Activated naive CD8-positive, alpha-beta T cell treated with anti-CD3 and anti-CD28 coated beads, Interleukin-2, amount 50 U/mL, for 24 hours (primary cell): ENCODE measurements at places on chromosomes 7 and 10.

- H3K4me1 ChIP-seq: peaks cover 19% of the 10 kb centered on the region
- H3K27me3 ChIP-seq: no peaks in the 10 kb centered on the region
- no peak overlapping the region for H3K4me3 ChIP-seq
- DNase-seq: no peak
- H3K27ac ChIP-seq: no peak overlapping the region
- H3K36me3 ChIP-seq: no peaks in the 10 kb centered on the region
Measured at GRCh38 chr7:151871904-151872303, 5.0 kb downstream of the PRKAG2 start.

DNA sequence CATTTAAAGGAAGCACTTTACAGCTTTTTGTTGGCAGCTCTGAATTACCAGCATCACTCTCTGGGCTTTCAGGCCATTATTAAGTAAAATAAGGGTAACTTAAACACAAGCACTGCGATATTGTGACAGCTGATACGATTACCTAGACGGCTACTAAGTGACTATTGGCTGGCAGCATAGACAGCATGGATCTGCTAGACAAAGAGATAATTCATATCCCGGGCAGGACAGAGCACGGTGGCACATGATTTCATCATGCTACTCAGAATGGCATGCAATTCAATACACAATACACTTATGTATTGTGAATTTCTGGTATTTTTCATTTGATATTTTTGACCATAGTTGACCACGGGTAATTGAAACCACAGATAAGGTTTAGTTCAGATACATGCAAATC lies 522.0 kb upstream of the LRRN3 start:
- H3K27ac ChIP-seq: no peak overlapping the region
- no peaks in the 10 kb centered on the region for H3K36me3 ChIP-seq
- no peaks in the 10 kb centered on the region for H3K4me1 ChIP-seq

GRCh38 chr7:919114-919442 lies 35.4 kb downstream of the ADAP1 start:
- peaks cover 44% of the 10 kb centered on the region for H3K4me1 ChIP-seq
- no peak for DNase-seq
- H3K36me3 ChIP-seq: peaks cover 6% of the 10 kb centered on the region
- no peaks in the 10 kb centered on the region for H3K27me3 ChIP-seq

DNA sequence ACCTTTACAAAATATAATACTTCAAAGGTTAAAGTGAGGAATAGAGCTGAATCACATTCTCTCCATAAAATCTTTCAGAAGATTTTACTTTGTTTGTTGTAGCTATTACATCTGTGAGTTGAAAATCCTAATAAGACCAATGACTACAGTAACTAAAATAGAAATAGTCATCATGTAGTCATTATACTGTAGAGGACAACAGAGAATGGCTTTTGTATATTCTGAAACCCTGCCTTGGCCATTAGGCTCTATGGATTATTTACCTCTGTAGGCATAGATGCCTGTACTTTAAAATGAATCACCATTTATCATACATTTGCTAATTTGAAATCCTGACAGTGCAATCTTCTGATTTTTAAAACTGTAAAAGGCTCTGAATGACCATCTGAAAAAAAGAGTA lies 923.0 kb downstream of the REEP3 start:
- no peaks in the 10 kb centered on the region for H3K36me3 ChIP-seq
- no peaks in the 10 kb centered on the region for H3K27me3 ChIP-seq
- no peak overlapping the region for H3K27ac ChIP-seq
- DNase-seq: no peak
- H3K4me3 ChIP-seq: no peak overlapping the region
- no peaks in the 10 kb centered on the region for H3K4me1 ChIP-seq

- no peaks in the 10 kb centered on the region for H3K4me1 ChIP-seq
- no peak for DNase-seq
- no peak overlapping the region for H3K27ac ChIP-seq
- H3K4me3 ChIP-seq: no peak overlapping the region
- no peaks in the 10 kb centered on the region for H3K27me3 ChIP-seq
- peaks cover 25% of the 10 kb centered on the region for H3K36me3 ChIP-seq
Measured at GRCh38 chr7:45993621-45994020, 72.5 kb upstream of the IGFBP3 start.

- no peak overlapping the region for H3K27ac ChIP-seq
- no peaks in the 10 kb centered on the region for H3K36me3 ChIP-seq
- no peaks in the 10 kb centered on the region for H3K27me3 ChIP-seq
Measured at GRCh38 chr10:26359670-26360069, 78.5 kb upstream of the APBB1IP start.

DNA sequence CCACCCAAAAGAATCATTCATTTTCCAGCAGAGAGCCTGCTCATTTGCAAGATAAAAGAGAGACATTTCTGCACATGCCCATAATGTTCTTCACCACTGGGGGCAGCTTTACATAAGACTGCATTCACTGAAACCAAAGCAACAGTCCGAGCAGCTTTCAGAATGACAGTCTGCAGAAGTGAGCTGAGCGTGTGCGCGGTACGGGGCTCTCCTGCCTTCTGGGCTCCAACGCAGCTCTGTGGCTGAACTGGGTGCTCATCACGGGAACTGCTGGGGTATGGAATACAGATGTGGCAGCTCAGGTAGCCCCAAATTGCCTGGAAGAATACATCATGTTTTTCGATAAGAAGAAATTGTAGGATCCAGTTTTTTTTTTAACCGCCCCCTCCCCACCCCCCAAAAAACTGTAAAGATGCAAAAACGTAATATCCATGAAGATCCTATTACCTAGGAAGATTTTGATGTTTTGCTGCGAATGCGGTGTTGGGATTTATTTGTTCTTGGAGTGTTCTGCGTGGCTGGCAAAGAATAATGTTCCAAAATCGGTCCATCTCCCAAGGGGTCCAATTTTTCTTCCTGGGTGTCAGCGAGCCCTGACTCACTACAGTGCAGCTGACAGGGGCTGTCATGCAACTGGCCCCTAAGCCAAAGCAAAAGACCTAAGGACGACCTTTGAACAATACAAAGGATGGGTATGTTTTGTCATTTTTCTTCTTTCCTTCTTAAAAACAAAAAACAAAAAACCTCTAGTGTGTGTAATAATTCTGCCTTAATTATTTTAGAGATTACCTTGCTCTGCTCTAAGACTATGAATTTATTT lies at the start of gene LRRTM3:
TSS of gene LRRTM3 (plus strand) at position 141 of the 820 bp plus-strand sequence.
- no peak within 1 kb of the TSS for H3K27ac ChIP-seq
- peak; percentile 3 for DNase-seq
- no peaks in the 10 kb centered on the region for H3K36me3 ChIP-seq
- H3K4me3 ChIP-seq: no peak within 1 kb of the TSS

GRCh38 chr10:34187201-34187600 lies 627.9 kb downstream of the PARD3 start:
- H3K4me1 ChIP-seq: no peaks in the 10 kb centered on the region
- H3K27ac ChIP-seq: no peak overlapping the region
- H3K36me3 ChIP-seq: no peaks in the 10 kb centered on the region
- no peak for DNase-seq

DNA sequence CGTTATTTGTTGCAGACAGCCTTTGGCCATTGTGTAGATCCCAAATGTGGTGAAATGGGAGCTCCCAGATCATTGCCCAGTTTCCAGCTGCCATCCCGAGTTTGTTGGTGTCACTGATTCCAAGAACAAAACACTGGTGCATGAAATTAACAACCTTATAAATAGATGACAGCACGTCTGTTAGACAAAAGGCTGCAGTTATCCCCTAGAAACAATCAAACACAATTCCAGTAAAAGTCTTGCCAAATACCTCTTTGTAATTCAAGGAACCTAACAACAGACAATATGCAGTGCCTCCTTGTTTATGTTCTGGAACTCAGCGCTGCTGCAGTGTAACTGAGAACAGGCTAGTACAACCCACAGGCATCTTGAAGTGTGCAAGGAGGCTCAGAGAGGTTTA lies 404.5 kb downstream of the PAXIP1 start:
- no peaks in the 10 kb centered on the region for H3K4me1 ChIP-seq
- H3K27ac ChIP-seq: no peak overlapping the region
- no peaks in the 10 kb centered on the region for H3K36me3 ChIP-seq
- DNase-seq: no peak
- H3K4me3 ChIP-seq: no peak overlapping the region
